ENCODE measurements at places on chromosomes 7 and 10. TPM values are rescaled to one million over a fixed set of nuclear protein-coding genes. Genes with fewer than 3 reads are reported as not detected.

- no peaks in the 10 kb centered on the region for H3K36me3 ChIP-seq
- no peaks in the 10 kb centered on the region for H3K4me1 ChIP-seq
- no peaks in the 10 kb centered on the region for H3K27me3 ChIP-seq
These were observed 11.5 kb downstream of the STEAP1 start for GRCh38 chr7:90165724-90166123.

The POLL gene
- total RNA-seq = 13.1 TPM

GRCh38 chr7:36606153-36606975 lies 117.9 kb downstream of the AOAH start:
- H3K4me1 ChIP-seq = peaks cover 25% of the 10 kb centered on the region
- DNase-seq = no peak
- no peaks in the 10 kb centered on the region for H3K36me3 ChIP-seq

The SLC13A4 gene
- not detected for total RNA-seq

- peaks cover 56% of the 10 kb centered on the region for H3K36me3 ChIP-seq
- no peak overlapping the region for H3K27ac ChIP-seq
- H3K4me3 ChIP-seq = no peak overlapping the region
- peaks cover 9% of the 10 kb centered on the region for H3K4me1 ChIP-seq
These were observed 13.2 kb downstream of the LAMB1 start for GRCh38 chr7:107989618-107990373.

DNA sequence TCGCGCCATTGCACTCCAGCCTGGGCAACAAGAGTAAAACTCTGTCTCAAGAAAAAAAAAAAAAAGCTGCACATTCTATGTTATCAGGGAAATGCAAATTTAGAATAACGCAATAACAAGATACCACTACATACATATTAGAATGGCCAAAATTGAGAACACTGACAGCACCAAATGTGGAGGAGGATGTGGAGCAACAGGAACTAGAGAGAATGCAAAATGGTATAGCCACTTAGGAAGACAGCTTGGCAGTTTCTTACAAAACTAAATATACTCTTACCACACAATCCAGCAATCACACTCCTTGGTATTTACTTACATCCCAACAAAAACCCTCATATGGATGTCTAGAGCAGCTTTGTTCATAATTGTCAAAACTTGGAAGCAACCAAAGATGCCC lies 76.8 kb downstream of the ALOX5 start:
- no peak for DNase-seq
- H3K36me3 ChIP-seq = no peaks in the 10 kb centered on the region
- H3K27ac ChIP-seq = no peak overlapping the region
- no peaks in the 10 kb centered on the region for H3K4me1 ChIP-seq
- H3K27me3 ChIP-seq = no peaks in the 10 kb centered on the region

GRCh38 chr10:132188331-132188730 lies 1.6 kb downstream of the DPYSL4 start:
- DNase-seq = no peak
- peaks cover 3% of the 10 kb centered on the region for H3K4me1 ChIP-seq
- no peaks in the 10 kb centered on the region for H3K27me3 ChIP-seq
- no peaks in the 10 kb centered on the region for H3K36me3 ChIP-seq

The OPALIN gene
- not detected for total RNA-seq

DNA sequence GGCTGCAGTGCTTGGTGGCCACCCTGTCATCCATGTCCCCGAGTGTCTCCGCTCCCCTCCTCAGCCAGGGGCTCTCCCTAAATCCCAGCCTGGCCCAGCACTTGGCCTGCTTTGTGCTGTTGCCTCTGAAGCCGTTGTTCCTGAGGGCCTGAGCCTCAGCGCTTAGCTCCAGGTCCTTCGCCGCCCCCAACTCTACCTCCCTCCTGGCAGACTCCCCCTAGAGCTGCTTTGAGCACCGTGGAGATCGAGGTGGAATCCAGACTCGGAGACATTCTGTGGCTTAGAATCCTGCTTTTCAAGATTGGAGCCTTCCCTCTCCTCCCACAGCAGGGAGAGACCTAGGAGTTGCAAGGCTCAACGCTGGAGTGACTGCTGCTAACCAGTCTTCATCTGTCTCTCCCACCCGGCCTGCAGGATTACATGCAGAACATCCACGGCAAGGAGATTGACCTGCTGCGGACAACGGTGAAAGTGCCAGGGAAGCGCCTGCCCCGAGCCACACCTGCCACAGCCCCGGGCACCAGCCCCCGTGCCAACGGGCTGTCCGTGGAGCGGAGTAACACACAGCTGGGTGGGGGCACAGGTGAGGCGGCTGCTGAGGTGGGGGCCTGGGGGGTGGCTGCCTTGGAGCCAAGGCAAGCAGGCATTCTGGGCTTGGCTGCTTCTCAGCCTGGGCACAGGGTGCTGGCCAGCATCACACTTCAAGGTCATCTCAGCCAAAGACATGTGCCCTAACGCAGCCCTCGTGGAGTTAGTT lies 33.3 kb downstream of the GBX1 start:
- no peaks in the 10 kb centered on the region for H3K4me1 ChIP-seq
- no peaks in the 10 kb centered on the region for H3K27me3 ChIP-seq
- H3K36me3 ChIP-seq = peaks cover 2% of the 10 kb centered on the region
- no peak overlapping the region for H3K4me3 ChIP-seq
- no peak overlapping the region for H3K27ac ChIP-seq

The GRID1 gene
- total RNA-seq = not detected

DNA sequence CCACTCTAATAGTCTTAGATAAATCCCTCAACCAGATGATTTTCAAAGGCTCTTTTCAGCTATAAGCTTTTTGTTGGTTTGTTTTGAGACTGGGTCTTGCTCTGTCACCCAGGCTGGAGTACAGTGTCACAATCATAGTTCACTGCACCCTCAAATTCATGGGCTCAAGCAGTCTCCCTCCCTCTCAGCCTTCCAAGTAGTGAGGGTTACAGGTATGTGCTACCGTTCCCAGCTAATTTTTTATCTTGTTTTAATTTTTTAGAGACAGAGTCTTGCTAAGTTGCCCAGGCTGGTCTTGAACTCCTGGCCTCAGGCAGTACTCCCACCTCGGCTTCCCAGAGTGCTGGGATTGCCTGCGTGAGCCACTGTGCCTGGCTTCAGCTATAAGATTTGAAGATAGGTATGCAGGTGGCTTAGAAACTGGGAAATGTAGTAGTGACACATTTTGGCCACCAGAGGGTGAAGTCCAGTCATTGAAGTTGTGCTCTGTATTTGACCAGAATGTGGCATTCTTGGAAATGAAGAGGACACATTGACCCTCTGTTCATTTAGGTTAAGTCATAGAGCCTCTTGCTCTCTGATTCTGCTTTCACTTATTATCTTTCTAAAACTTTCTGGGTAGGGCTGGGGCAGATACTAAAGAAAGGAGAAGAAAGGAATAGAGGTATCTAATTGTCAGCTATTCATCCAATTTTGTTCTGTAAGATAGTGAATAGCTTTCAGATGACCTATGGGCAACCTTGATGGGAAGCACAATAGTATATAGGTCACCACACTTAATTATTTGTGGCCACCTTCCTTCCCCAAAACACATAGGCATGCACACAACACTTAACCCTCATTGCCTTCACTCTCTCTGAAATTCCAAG lies 36.0 kb downstream of the R3HCC1L start:
- no peaks in the 10 kb centered on the region for H3K36me3 ChIP-seq
- H3K4me1 ChIP-seq = no peaks in the 10 kb centered on the region
- no peaks in the 10 kb centered on the region for H3K27me3 ChIP-seq
- H3K27ac ChIP-seq = no peak overlapping the region
- H3K4me3 ChIP-seq = no peak overlapping the region
- DNase-seq = peak; percentile 69

The DYNC1I1 gene
- total RNA-seq = 6.5 TPM

GRCh38 chr7:134513169-134513752 lies 14.1 kb upstream of the AKR1B10 start:
- no peaks in the 10 kb centered on the region for H3K36me3 ChIP-seq
- H3K4me1 ChIP-seq = peaks cover 54% of the 10 kb centered on the region
- peak overlapping the region; percentile 84 for H3K27ac ChIP-seq
- H3K4me3 ChIP-seq = no peak overlapping the region

The CAV1 gene
- total RNA-seq = 284 TPM

DNA sequence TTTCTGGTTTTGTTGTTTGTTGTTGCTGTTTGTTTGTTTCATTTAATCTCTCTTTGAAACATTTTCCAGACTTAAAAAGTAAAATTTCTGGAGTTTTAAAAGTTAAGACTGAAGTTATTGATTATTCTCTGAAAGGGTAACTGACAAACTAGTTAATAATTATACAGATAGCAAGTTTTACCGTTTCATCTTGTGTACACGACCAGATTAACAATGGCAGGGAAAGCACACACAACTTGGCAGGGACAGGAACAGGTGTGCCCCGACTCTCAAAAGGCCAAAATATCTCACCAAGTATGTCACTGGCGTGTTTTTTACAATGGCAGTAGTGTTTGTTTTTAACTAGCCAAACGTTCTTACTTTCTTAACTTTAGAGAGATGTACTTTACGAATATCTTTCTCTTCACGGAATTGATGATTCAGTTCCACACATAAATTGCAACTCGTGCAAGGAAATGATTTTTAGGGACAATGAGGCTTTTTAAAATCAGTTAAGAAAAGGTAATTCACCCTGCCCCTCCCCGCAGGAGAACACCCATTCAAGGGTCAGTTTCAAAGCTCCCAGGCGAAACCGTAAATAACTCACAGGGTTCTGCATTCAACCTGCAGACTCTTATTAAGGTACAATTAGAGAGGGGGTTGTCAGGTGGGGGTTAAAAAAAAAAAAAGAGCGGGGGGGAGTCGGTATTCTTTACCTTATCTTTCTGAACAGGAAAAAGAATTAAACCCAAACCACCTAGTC lies 3.5 kb downstream of the CTBP2 start:
- H3K27ac ChIP-seq = peak overlapping the region; percentile 60
- H3K4me1 ChIP-seq = peaks cover 50% of the 10 kb centered on the region
- DNase-seq = peak; percentile 46
- peak overlapping the region; percentile 82 for H3K4me3 ChIP-seq
- no peaks in the 10 kb centered on the region for H3K36me3 ChIP-seq

DNA sequence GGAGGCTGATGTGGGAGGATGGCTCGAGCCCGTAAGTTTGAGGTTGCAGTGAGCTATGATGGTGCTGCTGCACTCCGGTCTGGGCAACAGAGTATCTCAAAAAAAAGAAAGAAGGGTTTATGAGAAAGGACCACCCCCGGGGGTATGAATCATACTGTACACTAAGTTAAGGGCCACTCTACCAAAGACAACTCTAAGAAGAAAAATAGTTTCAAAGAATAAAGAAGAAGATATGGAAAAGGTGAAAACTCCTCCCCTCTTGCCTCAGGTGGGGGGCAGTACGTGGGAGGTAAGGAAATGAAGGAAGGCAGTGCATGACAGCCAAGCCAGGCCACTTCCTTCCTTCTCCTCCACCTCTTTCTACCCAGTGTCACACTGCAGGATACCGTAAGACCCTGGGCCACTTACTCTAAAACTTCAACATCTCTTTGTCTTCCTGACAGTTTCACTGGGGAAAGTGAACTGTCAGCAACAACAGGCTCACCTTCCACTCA lies 61.3 kb downstream of the PIP4K2A start:
- H3K27ac ChIP-seq = peak overlapping the region; percentile 23
- peak; percentile 34 for DNase-seq
- peaks cover 32% of the 10 kb centered on the region for H3K4me1 ChIP-seq
- H3K27me3 ChIP-seq = no peaks in the 10 kb centered on the region
- H3K36me3 ChIP-seq = no peaks in the 10 kb centered on the region
- no peak overlapping the region for H3K4me3 ChIP-seq

- no peaks in the 10 kb centered on the region for H3K27me3 ChIP-seq
- H3K27ac ChIP-seq = no peak overlapping the region
- H3K4me3 ChIP-seq = no peak overlapping the region
- DNase-seq = no peak
These were observed 445.8 kb upstream of the ANKRD30A start for GRCh38 chr10:36679554-36679953.

DNA sequence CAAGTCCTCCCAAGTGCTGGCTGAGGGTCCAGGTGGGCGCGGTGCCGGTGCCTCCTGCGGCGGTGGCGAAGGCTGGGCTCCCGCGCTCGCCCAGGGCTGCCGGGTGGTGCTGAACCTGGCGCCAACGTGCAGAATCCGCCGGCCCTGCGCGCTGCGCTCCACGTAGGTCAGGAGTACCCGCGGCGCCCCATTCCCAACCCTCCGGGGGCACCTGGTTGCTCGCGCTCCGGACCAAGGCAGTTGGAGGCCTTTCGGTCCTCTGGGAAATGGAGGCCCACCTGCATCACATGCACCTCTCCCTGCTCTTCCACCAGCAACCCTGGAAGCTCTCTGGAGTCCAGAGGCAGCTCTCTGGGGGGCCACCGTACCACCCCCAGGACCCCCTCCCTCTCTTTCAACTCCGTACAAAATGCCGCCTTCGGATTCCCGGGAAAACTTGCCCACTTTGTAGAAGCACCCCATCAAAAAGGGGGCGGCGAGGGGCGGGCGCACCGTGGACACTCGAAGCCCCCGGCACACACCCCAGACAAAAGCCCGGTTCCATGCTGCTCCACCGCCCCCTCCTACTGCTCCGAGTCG lies 745 bp downstream of the SLC16A9 start:
- peaks cover 20% of the 10 kb centered on the region for H3K4me1 ChIP-seq
- H3K27me3 ChIP-seq = no peaks in the 10 kb centered on the region
- H3K4me3 ChIP-seq = peak overlapping the region; percentile 85
- no peaks in the 10 kb centered on the region for H3K36me3 ChIP-seq
- DNase-seq = peak; percentile 66
- H3K27ac ChIP-seq = peak overlapping the region; percentile 43

DNA sequence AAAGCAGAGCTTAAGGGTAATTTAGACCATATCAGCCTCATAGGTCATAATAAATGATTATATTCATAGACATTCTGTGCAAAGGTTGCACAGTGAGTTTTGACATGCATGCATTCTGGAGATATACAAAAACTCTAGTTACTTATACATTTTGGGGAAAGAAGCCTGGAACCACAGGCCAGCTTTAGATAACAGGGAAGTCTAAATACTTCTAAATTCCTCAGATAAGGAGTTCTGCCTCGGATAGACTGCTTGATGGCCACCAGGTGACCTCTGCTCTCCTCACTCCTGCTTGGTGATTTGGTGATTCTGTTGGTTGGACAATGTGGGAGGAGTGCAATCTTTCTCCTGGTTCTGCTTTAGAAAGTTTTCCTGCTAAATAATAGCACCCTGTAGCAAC lies 77.9 kb downstream of the SGMS1 start:
- H3K27ac ChIP-seq = no peak overlapping the region
- H3K4me3 ChIP-seq = no peak overlapping the region

DNA sequence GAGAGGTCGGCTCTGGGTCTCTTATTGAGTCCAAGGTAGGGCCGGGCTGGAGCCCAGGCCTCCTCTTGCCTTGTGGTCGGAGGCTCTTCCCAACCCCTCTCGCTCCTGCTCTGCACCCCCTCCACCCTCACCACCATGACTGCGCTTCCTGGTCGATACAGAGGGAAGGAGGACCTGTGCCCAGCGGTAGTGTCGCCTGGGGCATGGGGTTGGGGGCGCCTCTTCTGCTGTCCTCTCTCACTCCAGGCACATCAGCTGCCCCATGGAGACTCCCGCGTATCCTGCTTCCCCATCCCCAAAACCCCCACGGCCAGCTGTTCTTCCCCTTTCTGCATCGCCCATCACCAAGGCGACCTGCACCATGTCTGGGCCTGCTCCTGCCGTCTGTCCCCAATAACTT lies 44.4 kb downstream of the TMEM270 start:
- no peak for DNase-seq
- H3K4me3 ChIP-seq = no peak overlapping the region
- no peaks in the 10 kb centered on the region for H3K27me3 ChIP-seq
- H3K27ac ChIP-seq = no peak overlapping the region
- no peaks in the 10 kb centered on the region for H3K36me3 ChIP-seq
- H3K4me1 ChIP-seq = no peaks in the 10 kb centered on the region

GRCh38 chr10:123742751-123743440 lies 76.7 kb downstream of the GPR26 start:
- peaks cover 3% of the 10 kb centered on the region for H3K27me3 ChIP-seq
- no peak for DNase-seq
- no peak overlapping the region for H3K4me3 ChIP-seq
- no peaks in the 10 kb centered on the region for H3K4me1 ChIP-seq

GRCh38 chr10:17428351-17429097 lies 25.9 kb downstream of the ST8SIA6 start:
- DNase-seq = no peak
- no peak overlapping the region for H3K27ac ChIP-seq
- no peaks in the 10 kb centered on the region for H3K36me3 ChIP-seq

The HOGA1 gene
- 0.15 TPM for total RNA-seq

The ADAMTS14 gene
- total RNA-seq = 1.4 TPM
